ENCODE measurements at places on chromosomes 13 and 19.
A peak's percentile ranks its signal among the peaks of the same experiment; 100 is the strongest.

GRCh38 chr19:53906211-53907192 is 2.6 kb upstream of the CACNG7 start:
- peak; percentile 26 for DNase-seq

GRCh38 chr13:110811771-110812120 is 98.2 kb downstream of the ING1 start:
- no peak for DNase-seq

- no peak for DNase-seq
Measured at GRCh38 chr13:65454403-65454802, 1775.7 kb downstream of the PCDH9 start.

- no peak for DNase-seq
Measured at GRCh38 chr13:31919971-31920726, 111.4 kb upstream of the FRY start.

DNA sequence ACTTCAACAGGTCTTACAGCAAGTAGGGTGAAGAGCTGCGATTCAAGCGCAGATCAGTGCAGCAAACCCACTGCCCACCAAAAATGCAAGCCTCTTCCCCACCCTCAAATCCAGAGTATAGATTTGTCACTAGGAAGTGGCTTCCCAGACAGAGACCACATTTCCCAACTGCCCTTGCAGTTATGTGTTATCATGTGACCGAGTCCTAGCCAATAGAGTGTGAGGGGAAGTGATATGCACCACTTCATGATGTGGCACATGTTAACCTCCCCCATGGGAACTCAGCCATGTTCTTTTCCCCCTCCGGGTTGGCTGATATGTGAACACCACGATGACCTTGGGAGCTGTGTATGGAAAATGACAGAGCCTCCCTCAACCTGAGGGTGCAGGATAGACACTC is 50.8 kb downstream of the MBD3L2B start:
- peak; percentile 38 for DNase-seq

GRCh38 chr13:48827709-48828108 is 148.0 kb upstream of the FNDC3A start:
- no peak for DNase-seq

DNA sequence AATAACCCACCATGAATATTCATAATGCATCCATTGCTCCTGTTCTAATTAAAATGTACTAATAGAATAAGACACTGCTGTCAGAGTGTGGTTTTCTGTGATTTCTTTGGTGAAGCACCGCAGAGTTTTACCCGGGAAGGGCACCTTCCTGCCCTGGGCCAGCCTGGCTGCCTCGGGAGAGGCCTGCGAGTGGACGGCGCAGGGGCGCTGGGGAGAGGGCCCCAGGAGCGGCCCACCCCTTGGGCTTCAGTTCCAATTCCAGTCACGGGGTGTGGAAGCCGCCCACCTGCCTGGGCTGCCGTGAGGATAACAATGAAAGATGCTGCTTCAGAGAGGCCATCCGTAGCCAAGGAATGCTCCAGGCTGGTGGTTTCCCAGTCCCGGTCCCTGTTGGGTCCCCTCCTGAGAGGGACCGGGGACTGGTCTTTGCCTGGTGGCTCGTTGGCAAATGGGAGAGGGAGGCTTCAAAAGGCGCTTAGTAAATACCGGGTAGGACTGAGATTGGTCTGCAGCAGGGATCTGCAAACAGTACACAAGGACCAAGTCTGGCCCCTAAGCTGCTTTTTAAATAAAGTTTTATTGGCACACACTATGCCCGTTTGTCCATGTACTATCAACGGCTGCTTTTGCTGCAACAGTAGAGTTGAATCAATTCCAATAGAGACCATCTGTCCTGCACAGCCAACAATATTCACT is 18.0 kb downstream of the TCF3 start:
- DNase-seq = no peak

GRCh38 chr13:26988059-26988769 is 183.4 kb downstream of the USP12 start:
- no peak for DNase-seq

GRCh38 chr19:10808937-10809649 is 26.9 kb downstream of the TMED1 start:
- no peak for DNase-seq

DNA sequence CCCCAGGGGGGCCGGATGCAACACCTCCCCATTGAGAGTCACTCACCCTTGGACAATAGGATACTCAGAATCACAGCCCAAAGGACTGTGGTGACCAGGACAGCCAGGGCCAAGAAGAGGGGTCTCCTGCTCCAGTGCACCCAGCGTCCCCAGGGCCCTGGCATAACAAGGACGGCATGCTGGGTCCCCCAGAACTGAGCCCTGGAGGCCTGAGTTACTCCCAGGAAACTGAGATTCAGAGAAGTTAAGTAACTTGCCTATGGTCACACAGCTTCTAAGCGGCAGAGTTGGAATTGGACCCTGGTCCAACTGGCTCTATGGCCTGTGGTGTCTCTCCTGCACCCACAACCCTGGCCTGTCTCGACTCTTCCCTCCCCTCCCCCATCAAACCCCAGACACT is 295 bp downstream of the CLEC4G start:
- DNase-seq = no peak

- no peak for DNase-seq
Measured at GRCh38 chr19:55694656-55695491, 19.8 kb downstream of the EPN1 start.

GRCh38 chr19:44738603-44739558 is 9.6 kb upstream of the BCL3 start:
- no peak for DNase-seq

GRCh38 chr13:51155776-51156515 is 44.9 kb upstream of the C13orf42 start:
- no peak for DNase-seq

- peak; percentile 84 for DNase-seq
Measured at GRCh38 chr19:14432791-14433553, at the start of gene PKN1. Gene PKN1, plus strand, starts transcription at chr19:14433306. Its CDS starts 216 bp downstream, at chr19:14433522.

- no peak for DNase-seq
Measured at GRCh38 chr19:3809881-3810707, 23.9 kb upstream of the MATK start.

DNA sequence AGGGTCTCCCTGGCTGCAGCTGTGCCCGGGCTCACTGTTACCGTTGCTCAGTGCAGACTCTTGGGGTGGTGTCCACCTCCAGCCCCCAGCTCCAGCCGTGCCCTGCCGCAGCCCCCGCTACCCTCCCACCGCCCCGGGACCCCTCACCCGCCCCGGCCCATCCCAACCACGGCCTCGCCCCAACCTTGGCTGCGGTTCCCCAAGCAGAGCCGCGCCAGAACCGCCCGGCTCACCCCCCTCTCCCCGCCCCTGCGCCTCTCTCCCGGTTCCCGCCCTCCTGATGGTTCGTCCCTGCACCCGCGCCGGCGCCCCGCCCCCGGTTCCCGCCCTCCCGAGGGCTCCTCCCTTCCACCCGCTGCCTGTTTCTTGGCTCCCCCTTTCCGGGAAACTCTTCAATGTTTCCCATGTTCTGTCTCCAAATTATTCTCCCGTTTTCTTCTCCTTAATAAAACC is 40.3 kb downstream of the ANKRD10 start:
- DNase-seq = peak; percentile 81

- peak; percentile 83 for DNase-seq
Measured at GRCh38 chr19:31500197-31500830, 151.1 kb upstream of the TSHZ3 start.

- no peak for DNase-seq
Measured at GRCh38 chr13:33053397-33054066, 37.3 kb downstream of the KL start.

DNA sequence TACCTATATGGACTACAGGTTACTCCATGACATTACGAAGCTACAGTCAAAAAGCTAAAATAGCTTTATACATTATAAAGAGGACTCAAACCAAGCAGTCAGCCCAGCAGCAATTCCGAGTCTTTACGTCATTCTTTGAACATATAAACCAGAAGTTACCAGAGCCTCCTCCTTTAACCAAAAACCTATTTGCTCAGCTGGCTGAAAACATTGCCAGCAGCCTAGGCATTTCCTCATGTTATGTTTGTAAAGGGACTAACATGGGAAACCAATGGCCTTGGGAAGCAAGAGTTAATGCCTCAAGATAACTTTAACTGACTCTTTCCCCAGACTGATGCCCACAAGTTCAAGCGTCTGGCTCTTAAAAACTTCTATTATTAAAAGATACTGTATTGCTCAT is 104.1 kb upstream of the ZNF492 start:
- no peak for DNase-seq

DNA sequence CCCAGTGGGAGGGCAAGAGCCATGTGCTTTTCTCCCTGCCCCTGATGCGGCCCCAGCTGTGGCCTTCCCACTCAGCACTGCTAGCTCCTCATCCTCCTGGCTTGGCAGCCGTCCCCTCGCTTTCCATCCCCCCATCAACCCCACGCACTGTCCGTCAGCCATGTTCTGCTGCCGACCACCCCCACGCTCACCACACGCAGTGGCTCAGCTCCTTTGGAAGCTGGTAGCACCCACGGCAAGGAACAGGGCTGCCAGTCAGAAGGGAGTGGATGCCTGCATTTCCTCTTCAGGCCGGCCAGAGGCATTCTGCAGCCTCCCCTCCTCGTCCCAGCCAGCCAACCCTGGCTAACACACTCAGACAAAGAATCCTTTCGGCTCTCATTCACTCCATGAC is 6.3 kb downstream of the CALM3 start:
- no peak for DNase-seq

- peak; percentile 15 for DNase-seq
Measured at GRCh38 chr13:22432690-22433089, 748.1 kb upstream of the SGCG start.

DNA sequence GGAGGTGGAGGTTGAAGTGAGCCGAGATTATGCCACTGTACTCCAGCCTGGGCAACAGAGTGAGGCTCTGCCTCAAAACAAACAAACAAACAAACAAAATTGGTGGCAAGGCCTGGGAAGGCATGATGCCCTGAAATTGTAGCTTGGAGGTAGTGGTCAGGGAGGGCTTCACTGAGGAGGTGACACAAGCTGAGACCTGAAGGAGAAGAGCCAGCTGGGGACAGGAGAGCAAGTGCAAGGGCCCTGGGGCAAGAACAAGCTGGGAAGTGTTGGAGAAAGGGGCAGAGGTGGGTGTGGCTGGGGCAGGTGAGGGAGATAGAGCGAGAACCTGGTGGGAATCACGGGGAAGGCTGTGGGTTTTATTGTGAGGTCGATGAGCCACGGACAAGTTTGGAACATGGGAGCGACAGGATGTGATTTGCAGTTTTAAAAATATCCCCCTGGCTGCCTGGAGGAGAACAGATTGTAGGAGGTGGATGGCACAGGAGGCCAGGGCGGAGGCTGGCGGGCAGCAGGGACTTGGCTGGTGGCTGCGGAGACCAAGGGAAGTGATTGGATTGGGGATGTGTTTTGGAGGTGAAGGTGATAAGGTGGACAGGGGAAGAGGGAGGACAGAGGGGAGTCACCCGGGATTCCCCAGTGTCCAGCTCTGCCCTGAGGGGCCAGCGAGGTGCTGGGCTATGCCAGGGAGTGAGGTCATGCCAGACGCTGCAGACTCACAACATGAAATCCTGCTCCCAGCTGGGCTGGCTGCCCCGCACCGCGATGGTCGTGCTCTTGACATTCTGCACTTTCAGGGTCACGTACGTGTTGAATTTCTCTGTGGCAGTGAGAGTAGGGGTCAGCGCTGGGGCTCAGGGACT is 14.0 kb downstream of the UNC13A start:
- DNase-seq = no peak

GRCh38 chr19:45218911-45219743 is 26.1 kb downstream of the EXOC3L2 start:
- DNase-seq = no peak

DNA sequence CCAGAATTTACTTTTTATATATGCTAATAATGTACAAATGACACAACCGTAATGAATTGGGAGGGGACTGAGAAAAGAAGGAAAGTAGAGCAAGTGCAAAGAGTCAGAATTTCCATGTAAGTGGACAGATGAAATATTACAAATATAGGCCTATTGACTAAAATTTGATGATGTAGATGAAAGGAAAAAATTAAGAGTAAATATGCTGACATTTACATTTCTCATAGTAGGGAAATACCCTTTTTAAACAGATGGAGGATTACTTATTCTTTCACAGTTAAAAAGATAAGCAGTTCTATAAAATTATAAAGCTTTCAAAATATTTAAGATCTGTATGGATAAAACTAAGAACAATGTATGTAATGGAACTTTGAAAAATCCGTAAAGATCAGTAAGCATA is 185.4 kb downstream of the NBEA start:
- no peak for DNase-seq

- no peak for DNase-seq
Measured at GRCh38 chr19:18109341-18109732, 11.8 kb downstream of the MAST3 start.

- DNase-seq = peak; percentile 68
Measured at GRCh38 chr13:73324842-73325722, 266.3 kb downstream of the KLF5 start.

DNA sequence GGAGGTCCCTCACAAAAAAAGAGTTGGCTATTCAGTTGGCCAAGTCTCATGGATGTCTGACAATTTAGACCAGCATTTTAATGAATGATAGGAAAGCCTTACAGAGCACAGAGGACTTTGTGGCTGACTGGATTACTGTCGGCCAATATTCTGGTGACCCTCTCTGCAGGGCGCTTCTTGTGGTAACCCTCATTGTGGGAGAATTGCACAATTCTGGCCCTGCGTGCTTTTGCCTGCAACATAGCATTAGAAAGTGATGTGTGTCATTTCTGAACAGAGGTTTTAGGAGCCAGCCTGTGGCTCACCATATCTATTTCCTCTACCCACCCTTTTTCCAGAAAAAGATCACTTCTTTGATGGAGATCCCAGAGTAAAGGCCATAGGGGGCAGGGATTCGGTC is 71.4 kb downstream of the EFNB2 start:
- DNase-seq = no peak

DNA sequence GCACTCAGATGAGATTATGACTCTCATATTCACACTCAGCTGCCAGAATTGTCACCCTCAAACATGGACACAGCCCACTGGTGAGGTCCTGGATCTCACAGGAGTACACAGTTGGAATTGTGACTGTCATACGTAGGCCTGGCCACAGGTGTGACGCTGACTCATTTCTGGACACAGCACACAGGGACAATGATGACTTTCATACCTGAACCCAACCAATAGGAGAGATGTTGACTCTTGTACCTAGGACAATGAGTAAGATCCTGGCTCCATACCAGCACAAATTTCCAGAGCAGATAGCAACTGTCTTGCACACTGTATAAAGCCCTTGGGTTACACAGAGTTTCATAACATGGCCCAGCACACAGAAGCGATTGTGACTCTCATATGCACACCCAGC is 46.4 kb downstream of the ZNF85 start:
- no peak for DNase-seq

DNA sequence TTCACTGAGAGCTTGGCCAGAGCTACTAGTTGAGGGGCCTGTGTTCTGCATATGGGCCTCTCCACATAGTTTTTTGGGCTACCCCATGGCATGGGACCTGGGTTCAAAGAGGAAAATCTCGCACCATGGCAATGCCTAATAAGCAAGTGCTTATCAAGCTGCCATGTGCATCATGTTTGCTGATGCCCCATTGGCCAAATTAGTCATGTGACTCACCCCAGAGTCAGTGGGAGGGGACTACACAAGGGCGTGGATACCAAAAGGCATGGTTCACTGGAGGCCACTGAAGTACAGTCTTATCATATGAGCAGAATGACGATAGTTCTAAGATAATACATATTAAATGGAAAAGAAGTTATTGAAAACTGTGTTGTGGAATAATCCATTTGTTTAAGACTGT is 214.8 kb downstream of the LMO7 start:
- no peak for DNase-seq

Measured in SJCRH30 (cell line).